ENCODE measurements at places on chromosomes 11 and 22. TPM values are rescaled to one million over a fixed set of nuclear protein-coding genes. Genes with fewer than 3 reads are reported as not detected.

GRCh38 chr22:38230108-38230825, 28.5 kb downstream of the MAFF start:
- no peak for DNase-seq

GRCh38 chr11:43925932-43926505, 16.4 kb upstream of the C11orf96 start:
- no peak for DNase-seq

APOBEC3A gene
- not detected for total RNA-seq

DNA sequence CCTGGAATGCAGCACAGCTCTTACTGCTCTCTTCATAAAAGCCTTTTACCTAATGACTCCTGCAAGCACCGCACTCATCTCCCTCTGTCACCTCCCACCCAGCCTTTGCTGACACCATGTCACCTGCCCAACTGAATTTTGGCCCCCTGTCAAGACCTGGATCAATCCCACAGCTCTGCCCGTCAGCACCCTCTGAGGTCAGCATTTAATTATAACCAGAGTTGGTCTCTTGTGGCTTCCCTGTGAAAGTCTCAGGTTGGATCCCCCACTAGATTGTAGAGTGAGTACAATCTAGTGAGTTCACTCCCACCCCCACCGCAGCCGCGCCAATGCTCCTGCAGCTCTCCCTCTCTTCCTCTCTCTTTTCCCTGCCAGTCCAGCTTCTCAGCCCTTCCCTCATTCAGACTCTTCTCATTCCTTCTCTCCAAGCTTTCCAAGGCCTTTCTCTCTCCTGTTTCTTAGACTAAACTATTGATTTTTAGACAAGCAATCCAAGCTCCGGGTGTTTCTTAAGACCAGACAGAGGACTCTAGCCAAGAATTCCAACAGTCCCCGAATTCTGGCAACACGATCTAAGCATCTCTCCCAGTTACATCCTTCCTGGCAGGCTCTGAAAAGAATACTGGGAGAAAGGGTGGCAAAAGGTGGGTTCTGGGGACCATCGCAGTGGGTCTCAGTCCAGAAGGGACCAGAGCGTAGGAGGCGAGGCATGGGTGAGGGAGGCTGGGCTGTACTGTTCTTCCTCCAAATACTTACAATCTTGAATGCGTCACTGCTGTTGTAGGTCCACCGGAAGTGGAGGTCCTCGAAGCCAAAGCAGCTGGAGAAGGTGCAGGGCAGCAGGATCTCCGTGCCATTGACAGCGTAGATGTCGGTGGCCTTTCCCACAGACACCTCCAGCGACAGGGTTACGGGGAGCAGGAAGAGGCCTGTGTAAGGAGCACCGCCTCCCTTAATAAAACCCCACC, 8.0 kb downstream of the SCN4B start:
- no peak for DNase-seq

FAM180B gene
- not detected for total RNA-seq

SUSD2 gene
- total RNA-seq, result 0.20 TPM

- no peak for DNase-seq
Observed at GRCh38 chr22:18968011-18968749, 32.1 kb upstream of the PRODH start.

DNA sequence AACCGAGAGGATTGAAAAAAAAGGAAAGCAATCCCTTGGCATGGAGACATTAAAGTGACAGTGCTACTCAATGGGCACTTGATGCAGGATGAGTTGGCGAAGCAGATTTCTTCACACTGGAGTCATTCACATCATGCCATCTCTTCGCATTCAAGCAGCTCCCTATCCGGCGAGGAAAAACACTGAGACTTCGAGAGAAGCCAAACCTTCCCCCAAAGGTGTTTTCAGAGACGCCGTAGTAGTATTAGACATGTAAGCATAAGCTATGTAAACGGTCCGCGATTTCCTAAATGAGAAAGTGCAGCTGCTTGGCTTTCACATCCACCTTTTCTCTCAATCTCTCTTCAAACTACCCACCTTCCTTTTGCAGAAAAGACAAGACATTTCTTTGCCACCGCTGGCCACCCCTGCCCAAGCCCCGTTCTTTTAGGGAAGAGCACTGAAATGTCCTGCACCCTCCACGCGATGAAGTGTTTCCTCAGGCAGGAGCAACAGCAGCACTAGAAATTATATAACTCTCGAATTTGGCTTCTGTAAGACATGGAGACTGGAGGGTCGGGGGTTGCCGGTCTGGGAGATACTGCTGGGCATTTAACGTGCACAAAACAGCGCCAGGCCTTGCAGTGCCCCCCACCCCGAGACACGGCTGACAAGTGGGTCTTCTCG, at the start of gene DLG2:
Gene DLG2, minus strand, starts transcription at position 13 of the 666 bp plus-strand sequence.
- peak; percentile 14 for DNase-seq

DNA sequence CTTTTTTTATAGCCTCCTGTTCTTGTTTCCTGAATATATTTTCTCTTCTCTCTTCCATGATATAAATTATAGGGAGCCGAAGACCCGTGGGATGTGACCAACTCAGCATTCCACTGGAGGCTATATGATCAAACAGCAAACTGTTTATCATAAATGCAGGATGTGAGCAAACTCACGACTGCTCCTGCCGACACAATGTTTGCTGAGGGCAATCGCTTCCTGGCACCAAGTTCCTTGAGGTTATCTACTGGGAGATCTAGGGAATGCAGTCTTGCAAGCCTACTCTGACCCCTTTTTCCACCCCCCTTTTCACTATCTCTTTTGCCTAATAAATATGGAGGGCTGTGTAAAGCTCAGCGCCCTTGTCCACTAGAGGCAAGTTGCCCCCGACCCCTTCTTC, 13.5 kb upstream of the PLAAT4 start:
- no peak for DNase-seq

DDIAS gene
- total RNA-seq, result 10.3 TPM

- DNase-seq, result no peak
Observed at GRCh38 chr11:9052316-9052715, 39.1 kb downstream of the SCUBE2 start.

DNA sequence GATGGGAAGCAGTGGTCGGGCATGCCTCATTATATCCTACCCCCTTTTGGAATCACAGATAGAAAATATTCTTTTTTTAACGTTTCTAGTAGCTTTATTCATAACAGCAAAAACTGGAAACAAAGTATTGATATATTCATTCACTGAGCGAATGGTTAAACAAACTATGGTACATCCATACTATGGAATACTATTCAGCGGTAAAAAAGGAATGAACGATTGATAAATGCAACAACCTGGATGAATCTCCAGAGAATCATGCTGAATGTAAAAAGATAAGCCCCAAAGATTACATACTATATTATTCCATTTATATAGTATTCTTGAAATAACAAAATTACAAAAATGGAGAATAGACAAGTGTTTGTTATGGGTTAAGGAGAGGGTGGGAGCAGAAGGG, 7.5 kb upstream of the SULT4A1 start:
- DNase-seq, result no peak

GRCh38 chr11:123181075-123181474, 14.0 kb downstream of the CLMP start:
- no peak for DNase-seq

GRCh38 chr11:129412494-129412893, 36.8 kb downstream of the BARX2 start:
- DNase-seq, result no peak

C11orf97 gene
- total RNA-seq, result not detected

GRCh38 chr22:44738347-44738715, 14.0 kb upstream of the ARHGAP8 start:
- DNase-seq, result no peak

DNA sequence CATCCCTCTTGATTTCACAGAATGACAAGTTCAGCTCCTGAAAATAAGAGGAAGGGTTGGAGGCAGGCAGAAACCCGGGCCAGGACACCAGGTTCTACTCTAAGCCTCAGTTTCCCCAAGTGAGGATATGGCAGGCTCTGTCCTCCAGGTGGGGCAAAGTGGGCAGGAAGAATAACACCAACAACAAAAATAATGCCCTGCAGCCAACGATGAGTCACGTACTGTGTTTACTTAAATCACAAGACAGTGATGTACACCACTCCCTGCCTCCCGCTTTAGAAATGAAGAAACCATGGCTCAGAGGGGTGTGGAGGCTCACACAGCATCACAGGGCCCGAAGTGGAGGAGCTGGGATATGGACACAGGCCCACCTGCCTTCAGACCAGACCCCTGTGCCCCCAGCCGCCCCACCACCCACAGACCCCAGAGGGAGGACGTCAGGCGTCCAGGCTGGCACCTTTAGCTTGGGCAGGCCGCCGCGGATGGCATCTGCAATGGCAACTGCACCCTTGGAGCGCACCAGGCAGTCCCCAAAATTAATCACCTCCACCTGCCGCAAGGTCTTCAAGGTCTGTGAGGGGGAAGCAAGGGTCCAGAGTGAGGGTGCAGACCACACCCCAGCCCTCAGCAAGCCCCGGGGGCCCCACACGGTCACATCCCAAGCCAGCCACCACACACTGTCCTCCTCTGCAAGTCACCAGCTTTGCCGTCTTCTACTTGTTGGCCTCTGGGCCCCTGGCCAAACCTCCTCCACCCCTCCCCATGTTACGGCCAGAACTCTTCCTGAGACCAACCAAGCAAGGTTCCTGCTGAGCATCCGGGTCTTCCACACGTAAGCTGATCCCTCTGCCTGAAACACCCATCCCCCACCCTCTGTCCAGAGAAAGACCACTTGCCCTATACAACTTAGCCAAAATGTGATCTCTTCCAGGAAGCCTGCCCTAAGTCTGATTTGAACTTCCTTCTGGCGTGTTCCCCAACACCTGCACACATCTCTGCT, 15.8 kb upstream of the CHADL start:
- DNase-seq, result peak; percentile 60

- no peak for DNase-seq
Observed at GRCh38 chr11:111361874-111362273, 17.2 kb downstream of the POU2AF1 start.

- no peak for DNase-seq
Observed at GRCh38 chr22:50348058-50348457, 4.9 kb downstream of the PPP6R2 start.

DNA sequence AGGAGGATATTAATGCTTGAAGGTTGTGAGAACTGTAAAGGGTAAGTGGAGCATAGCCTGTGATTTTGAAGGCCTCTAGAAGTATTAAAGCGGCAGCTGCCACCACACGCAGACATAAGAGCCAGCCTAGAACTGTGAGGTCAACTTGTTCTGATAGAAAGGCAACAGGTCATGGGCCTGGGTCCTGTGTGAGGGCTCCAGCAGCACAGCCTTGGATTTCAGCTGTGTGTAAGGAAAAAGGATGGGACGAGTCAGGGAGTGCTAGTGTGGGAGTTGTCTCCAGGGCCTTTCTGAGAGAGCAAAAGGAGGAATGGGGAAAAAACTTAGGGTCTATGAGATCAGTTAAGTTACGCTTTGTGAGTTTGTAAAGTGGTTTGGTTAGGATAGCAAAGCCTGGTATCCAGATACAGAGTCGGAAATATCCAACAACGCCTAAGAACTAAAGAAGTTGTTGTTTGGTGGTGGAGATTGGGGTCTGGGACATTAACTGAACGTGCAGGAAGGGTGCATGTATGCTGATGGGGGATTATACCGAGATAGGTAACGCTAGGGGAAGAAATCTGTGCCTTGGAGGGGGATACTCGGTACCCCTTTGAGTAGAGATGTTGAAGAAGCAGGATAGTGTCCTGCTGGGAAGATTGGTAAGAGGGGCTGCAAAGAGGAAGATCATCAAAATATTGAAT, 17.4 kb upstream of the ANO1 start:
- no peak for DNase-seq

GRCh38 chr11:99422581-99423427, 402.1 kb downstream of the CNTN5 start:
- DNase-seq, result no peak

DNA sequence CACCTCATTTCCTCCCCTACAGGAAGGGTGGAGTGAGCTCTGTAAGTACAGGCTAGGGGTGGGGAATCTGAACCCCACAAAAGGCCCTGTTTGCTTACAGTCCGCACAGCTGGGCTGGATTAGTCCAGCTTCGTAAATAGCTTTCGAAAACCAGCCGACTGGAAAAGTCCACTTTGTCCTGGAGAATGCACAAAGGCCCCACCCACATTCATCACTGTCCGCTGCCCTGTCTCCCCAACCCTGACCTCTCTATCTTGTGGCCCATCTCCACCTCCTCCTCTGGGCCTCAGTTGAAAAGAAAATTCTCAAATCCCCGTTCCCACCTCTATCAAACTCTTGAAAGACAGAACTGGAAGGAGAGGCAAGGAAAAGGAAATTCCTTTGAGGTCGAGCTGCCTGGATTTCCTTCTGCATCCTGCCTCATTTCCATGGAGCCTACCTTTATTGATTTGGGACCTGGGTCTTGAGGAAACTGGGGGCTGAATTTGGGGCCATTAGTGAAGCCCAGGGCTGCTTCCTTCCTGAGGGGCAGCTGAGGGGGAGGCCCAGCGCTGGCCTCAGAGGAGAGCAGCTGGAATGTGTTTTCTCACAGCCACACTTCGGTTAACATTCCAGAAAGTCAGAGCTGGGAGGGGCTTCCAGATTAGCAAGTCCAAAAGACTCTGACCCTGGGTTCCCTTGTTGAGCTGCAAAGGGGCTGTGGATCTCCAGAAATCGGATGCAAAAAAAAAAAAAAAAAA, 147.6 kb downstream of the FBXO7 start:
- DNase-seq, result no peak

GRCh38 chr11:86372586-86372985, 2.1 kb upstream of the CCDC81 start:
- no peak for DNase-seq

THY1 gene
- 122 TPM for total RNA-seq

GRCh38 chr11:10495464-10495786, 40.4 kb downstream of the AMPD3 start:
- DNase-seq, result no peak

- DNase-seq, result no peak
Observed at GRCh38 chr11:129021295-129021694, 78.6 kb upstream of the TP53AIP1 start.

DNA sequence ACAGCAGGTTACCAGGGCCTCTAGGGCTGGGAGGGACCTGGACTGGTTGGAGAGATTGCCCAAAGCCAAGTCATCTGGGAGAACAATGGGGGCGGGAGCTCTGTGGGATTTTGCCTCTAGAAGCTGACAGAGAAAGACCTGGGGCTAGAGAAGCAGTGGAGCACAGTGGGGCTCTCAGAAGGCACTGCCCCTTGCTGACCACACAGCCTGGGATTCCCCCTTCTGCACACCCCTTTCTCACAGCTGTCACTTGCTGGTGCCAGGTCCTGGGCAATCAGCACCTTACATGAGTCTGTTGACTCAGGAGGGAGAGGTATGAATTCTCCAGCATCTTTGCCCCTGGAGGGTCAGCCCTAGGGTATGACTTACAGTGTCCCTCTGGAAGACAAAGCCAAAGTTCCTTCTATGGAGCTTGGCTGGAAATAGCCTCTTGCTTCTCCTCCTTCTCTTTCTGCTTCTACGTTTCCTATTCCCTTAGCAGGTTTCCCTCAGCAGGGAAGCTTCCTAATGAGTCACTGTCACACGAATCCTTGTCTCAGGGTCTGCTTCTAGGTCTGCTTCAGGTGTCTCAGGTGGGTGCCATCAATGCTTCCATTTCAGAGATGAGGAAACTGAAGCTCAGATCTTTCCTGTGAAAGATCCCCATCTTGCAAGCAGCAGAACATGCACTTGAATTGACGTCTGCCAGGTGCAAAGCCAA, 27.0 kb downstream of the GDPD5 start:
- peak; percentile 31 for DNase-seq

MS4A4A gene
- not detected for total RNA-seq
